ENCODE measurements at places on chromosomes 13 and 19.
A peak's percentile ranks its signal among the peaks of the same experiment; 100 is the strongest.

- peak; percentile 30 for DNase-seq
- peak overlapping the region; percentile 72 for H3K27ac ChIP-seq
- no peaks in the 10 kb centered on the region for H3K27me3 ChIP-seq
- H3K4me3 ChIP-seq = no peak overlapping the region
- no peaks in the 10 kb centered on the region for H3K36me3 ChIP-seq
These were observed 13.4 kb downstream of the SERP2 start for GRCh38 chr13:44386913-44387556.

DNA sequence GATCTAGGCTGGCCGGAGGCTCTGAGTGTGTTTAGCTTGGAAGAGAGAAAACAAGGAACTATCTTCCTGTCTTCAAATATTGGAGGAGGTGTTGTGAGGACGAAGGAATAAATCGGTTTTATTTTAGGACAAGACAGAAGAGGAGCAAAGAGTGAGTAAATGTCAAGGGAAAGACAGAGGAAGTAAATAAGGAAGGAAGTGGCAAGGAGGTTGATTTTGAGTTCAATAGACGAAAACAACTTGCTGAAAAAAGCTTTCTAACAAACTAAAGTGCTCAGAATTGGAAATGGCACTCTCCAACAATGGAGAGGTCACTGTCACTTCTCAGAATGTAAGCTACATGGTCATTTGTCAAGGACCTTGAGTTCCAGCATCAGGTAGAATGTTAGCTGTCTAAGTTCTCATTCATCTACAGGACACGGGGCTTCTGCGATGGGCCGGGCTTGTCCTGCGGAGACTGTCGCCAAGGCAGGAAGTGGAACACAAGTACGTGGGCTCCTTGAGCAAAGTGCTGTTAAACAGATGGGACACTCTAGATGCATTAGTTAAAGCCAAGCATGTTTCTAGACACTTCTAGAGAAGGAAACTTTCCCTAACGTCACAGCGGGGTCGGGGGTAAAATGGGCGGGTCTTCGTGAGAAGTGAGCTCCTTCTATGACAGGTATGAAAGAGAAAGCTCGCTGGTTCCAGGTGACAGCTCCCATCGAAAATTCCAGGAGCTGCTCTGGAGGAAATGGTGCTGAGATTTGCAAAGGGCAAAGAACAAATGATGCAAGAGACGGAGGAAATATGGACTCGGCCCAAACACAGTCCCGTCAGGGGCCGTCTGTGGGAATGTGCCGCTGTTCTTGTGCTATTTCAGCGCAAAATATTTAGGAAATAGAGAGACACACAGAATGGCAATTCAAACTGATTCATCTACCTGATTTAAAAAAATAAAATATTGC, 103.9 kb upstream of the UBL3 start:
- no peak overlapping the region for H3K27ac ChIP-seq
- H3K36me3 ChIP-seq = no peaks in the 10 kb centered on the region
- H3K4me1 ChIP-seq = no peaks in the 10 kb centered on the region
- H3K4me3 ChIP-seq = no peak overlapping the region
- DNase-seq = no peak

DNA sequence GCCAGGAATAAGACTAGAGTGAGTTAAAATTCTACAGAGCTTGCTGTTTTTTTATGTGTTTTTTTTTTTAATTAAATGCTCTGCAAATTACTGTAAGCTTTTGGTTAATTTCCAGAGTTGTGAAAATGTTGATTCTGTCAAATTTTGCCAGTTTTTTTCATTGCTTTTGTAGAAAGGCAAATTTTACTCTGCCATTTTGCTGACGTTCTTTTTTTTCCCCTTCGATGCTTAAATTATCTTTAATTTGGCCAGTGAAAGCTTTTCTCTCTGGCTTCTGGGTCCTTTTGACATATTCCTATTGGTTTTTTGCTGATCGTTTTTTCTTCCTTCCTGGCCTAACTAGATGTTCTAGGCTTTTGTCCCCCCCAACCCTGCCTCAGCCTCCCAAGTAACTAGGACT, 23.8 kb upstream of the EVI5L start:
- no peak overlapping the region for H3K4me3 ChIP-seq
- H3K27me3 ChIP-seq = peaks cover 7% of the 10 kb centered on the region
- no peaks in the 10 kb centered on the region for H3K4me1 ChIP-seq
- H3K36me3 ChIP-seq = no peaks in the 10 kb centered on the region
- DNase-seq = no peak

- peak; percentile 99 for DNase-seq
- H3K27me3 ChIP-seq = no peaks in the 10 kb centered on the region
- H3K4me3 ChIP-seq = peak within 1 kb of the TSS; percentile 95
- H3K27ac ChIP-seq = peak within 1 kb of the TSS; percentile 99
- H3K36me3 ChIP-seq = peaks cover 29% of the 10 kb centered on the region
- peaks cover 31% of the 10 kb centered on the region for H3K4me1 ChIP-seq
These were observed at the start of gene ZNF787 for GRCh38 chr19:56121180-56122167. ZNF787 (minus strand) TSS chr19:56121295; CDS start chr19:56103217, 18,078 bp downstream.

- no peaks in the 10 kb centered on the region for H3K4me1 ChIP-seq
- H3K27me3 ChIP-seq = no peaks in the 10 kb centered on the region
- no peak overlapping the region for H3K4me3 ChIP-seq
- peak; percentile 20 for DNase-seq
- H3K36me3 ChIP-seq = peaks cover 48% of the 10 kb centered on the region
- H3K27ac ChIP-seq = no peak overlapping the region
These were observed 26.2 kb downstream of the ZNF160 start for GRCh38 chr19:53076984-53077383.

DNA sequence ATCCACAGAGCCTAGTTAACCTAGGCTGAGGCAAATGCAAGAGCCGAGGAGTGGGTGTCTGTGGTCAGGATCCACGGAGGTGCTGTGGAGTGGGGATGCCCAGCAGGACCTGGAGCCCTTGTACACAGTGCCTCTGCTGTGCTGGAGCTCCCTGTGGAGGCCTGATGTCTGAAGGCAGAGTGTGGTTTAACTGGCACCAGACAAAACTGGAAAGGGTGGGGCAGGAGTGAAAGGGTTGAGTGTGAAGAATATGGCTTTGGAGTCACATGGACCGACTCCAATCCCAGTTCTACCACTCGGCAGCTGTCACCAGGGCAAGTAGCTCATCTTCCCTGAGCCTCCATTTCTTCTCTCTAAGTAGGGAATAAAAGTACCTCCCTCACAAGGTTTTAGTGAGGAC, 60.3 kb upstream of the GPR12 start:
- DNase-seq = no peak
- H3K36me3 ChIP-seq = no peaks in the 10 kb centered on the region
- H3K4me3 ChIP-seq = no peak overlapping the region

GRCh38 chr19:6602729-6603114, 11.8 kb upstream of the CD70 start:
- peaks cover 23% of the 10 kb centered on the region for H3K4me1 ChIP-seq
- DNase-seq = peak; percentile 60
- H3K36me3 ChIP-seq = no peaks in the 10 kb centered on the region
- H3K27me3 ChIP-seq = no peaks in the 10 kb centered on the region

DNA sequence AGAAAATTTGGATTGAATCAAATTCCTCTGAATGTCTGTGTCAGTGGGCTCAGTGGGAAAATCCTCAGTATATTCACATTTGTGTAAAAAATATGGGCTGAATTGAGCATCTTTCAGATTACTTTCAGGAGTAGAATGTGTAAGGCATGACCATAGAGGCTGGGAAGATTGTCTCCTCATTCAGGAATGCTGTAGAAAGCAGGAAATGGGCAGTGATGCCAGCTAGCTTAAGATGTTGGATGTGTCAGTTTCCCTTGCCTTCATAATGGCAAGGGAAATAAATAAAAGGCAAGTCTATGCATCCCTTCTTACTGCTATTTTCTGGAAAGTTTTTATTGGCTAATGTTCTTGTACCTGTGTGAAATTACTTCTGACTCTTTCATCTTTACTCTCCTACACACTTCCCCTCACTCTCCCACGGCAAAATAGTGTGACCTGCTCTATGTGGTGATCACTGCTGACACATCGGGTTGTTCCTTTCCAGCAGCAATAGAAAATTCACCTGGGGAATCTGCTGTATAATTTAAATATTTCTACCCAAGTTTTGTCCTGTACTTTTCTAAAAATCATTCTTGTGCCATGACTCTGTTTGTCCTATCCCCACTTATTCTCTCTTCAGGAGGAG, 103.2 kb downstream of the LMO7 start:
- no peak overlapping the region for H3K27ac ChIP-seq
- no peak overlapping the region for H3K4me3 ChIP-seq
- H3K36me3 ChIP-seq = no peaks in the 10 kb centered on the region
- H3K27me3 ChIP-seq = no peaks in the 10 kb centered on the region
- DNase-seq = no peak

GRCh38 chr13:111413407-111414187, 93.2 kb downstream of the TEX29 start:
- no peaks in the 10 kb centered on the region for H3K36me3 ChIP-seq
- H3K4me1 ChIP-seq = no peaks in the 10 kb centered on the region
- no peak overlapping the region for H3K4me3 ChIP-seq
- no peak for DNase-seq
- peaks cover 2% of the 10 kb centered on the region for H3K27me3 ChIP-seq

- no peaks in the 10 kb centered on the region for H3K36me3 ChIP-seq
- H3K27me3 ChIP-seq = no peaks in the 10 kb centered on the region
- DNase-seq = no peak
These were observed 13.6 kb downstream of the CCDC122 start for GRCh38 chr13:43865892-43866291.

- no peak for DNase-seq
- H3K27me3 ChIP-seq = peaks cover 19% of the 10 kb centered on the region
- H3K4me3 ChIP-seq = no peak overlapping the region
- H3K4me1 ChIP-seq = peaks cover 5% of the 10 kb centered on the region
These were observed 15.3 kb downstream of the GADD45B start for GRCh38 chr19:2491130-2491801.

DNA sequence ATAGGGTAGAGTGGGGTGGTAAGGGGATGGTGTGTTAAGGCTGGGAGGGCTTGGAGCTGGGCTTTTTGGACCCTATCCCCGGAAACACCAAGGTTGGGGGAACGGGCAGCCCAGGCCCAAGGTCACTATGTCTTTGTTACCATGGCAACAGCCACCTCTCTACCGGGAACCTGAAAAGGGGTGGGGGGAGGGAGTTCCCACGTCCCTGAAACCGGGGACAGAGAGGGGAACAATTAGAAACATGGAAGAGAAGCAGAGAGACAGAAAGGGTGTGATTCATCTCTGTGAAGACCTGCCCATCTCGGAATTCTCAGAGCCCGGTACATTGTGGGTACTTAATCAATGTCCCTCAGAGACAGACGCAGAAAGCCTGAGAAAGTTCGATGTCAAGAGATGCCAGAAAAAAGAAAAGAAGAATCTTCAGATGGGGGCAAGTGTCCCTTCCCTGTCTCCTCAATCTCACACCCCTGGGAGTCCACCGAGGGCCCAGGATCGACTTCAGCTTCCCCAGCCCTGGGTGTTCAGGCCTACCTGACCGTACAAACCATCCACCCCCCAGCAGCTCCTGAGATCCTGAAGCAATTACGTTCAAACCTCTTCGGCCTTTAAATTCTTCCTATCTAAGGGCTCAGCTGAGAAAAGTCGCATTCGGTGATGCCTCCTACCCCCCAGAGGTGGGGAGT, 6.8 kb upstream of the LRFN1 start:
- H3K27ac ChIP-seq = no peak overlapping the region
- H3K4me1 ChIP-seq = no peaks in the 10 kb centered on the region
- H3K27me3 ChIP-seq = no peaks in the 10 kb centered on the region
- H3K36me3 ChIP-seq = no peaks in the 10 kb centered on the region
- no peak for DNase-seq

DNA sequence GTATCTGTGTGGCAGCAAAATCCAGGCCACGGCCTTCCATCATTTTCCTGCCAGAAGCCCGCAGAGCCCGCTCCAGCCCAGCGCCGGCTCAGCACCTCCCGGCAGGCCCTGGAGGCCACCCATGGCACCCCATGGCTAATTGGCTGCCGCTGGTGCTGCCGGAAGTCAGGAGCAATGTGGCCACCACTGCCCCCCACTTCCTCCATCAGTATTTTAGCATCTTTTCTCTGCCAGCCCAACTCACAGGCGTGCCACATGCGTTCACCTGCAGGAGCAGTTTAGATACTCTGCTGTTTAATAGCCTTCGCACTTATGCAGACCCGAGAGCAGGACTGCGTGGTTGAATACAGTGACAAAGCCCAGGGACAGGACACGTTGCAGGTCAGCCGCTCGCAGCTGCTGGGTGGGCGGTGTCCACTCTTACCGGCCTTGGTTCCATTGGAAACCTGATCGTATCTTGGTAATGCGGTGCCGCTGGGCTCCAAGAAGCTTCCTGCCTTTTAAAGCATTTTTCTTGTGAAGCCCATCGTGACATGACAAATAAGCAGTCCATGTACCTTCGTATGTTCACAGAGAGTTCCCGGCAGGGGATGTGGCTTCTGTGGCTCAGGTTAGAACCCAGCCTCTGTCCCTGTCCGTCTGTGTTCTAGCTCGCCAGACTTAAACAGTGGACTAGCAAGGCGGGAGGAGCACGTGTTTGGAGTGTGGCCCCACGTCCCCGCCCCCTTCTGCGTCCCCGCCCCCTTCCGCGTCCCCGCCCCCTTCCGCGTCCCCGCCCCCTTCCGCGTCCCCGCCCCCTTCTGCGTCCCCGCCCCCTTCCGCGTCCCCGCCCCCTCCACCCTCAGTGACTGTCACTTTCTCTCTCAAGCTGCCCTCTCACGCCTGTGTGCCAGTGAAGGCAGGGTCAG, 162.0 kb upstream of the SOX1 start:
- peak; percentile 34 for DNase-seq
- H3K27ac ChIP-seq = no peak overlapping the region
- no peaks in the 10 kb centered on the region for H3K36me3 ChIP-seq
- H3K4me1 ChIP-seq = no peaks in the 10 kb centered on the region

- H3K4me3 ChIP-seq = no peak overlapping the region
- no peaks in the 10 kb centered on the region for H3K4me1 ChIP-seq
- H3K27ac ChIP-seq = no peak overlapping the region
- no peak for DNase-seq
- H3K27me3 ChIP-seq = no peaks in the 10 kb centered on the region
These were observed 88.4 kb upstream of the PCDH8 start for GRCh38 chr13:52936806-52937205.

- H3K4me1 ChIP-seq = no peaks in the 10 kb centered on the region
- peaks cover 47% of the 10 kb centered on the region for H3K36me3 ChIP-seq
- DNase-seq = peak; percentile 17
- H3K27ac ChIP-seq = peak overlapping the region; percentile 100
- H3K27me3 ChIP-seq = no peaks in the 10 kb centered on the region
- peak overlapping the region; percentile 96 for H3K4me3 ChIP-seq
These were observed 507 bp downstream of the ALG5 start for GRCh38 chr13:36998624-36999041.

- no peak for DNase-seq
- H3K4me1 ChIP-seq = no peaks in the 10 kb centered on the region
- no peaks in the 10 kb centered on the region for H3K27me3 ChIP-seq
- H3K4me3 ChIP-seq = no peak overlapping the region
These were observed 1667.9 kb downstream of the SLITRK1 start for GRCh38 chr13:82214341-82214740.

Data from K562 (cell line).